ENCODE measurements at places on chromosomes 7 and 10.

DNA sequence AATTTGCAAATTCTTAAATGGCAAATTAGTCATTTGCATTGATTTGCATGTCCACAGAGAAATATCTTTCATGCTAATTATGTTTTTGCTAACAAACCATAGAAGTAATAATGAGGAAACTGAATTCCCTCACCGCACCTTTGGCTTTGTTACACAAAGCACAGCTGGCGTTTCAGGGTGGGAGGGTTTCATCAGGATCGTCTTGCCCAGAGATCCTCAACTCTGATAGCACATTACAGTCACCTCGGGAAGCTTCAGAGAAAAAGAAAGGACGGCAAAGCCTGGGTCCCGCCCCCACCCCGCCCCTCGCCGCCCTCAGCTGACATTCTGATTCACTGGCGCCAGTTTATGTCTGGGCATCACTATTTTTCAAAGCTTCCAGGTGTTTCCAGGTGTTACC lies 119.4 kb downstream of the PTPRN2 start:
- DNase-seq = no peak

- no peak for DNase-seq
Observed at GRCh38 chr7:151704960-151705635, 171.8 kb downstream of the PRKAG2 start.

DNA sequence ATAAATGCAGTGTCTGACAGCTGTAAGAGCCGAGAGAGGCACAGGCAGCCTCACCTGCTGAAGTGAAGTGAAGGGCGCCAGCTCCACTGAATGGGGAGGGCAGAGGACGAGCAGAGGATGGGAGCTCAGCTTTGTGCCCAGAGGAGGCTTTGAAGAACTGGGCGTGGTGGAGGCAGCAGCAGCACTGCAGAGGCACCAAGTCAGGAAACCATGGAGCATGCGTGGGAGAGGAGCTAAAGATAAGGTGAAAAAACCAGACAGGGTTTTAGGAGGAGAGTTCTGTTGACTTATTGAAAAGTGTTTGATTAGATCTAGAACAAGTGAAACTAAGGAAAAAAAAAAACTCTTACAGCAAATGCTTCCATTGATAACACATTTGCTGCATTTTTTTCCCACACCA lies 216.4 kb downstream of the CXCL12 start:
- no peak for DNase-seq

DNA sequence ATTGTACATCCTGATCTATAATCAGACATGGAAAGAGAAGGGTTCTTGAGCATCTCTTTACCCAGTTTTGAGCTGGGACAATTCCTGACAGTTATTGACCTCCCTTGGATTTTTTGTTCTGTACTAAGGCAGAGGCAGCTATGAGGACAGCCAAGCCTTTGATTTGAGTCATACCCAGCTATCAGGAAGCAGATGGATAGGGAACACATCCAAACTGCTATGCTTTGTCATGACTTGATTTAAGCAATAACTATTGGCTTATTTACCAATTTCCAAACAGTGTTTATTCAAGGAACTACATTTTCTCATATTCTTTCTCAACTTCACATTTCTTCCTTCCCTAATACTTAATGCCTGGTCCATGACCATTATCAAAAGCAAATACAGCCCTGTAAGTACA lies 396.4 kb upstream of the STEAP1 start:
- no peak for DNase-seq

DNA sequence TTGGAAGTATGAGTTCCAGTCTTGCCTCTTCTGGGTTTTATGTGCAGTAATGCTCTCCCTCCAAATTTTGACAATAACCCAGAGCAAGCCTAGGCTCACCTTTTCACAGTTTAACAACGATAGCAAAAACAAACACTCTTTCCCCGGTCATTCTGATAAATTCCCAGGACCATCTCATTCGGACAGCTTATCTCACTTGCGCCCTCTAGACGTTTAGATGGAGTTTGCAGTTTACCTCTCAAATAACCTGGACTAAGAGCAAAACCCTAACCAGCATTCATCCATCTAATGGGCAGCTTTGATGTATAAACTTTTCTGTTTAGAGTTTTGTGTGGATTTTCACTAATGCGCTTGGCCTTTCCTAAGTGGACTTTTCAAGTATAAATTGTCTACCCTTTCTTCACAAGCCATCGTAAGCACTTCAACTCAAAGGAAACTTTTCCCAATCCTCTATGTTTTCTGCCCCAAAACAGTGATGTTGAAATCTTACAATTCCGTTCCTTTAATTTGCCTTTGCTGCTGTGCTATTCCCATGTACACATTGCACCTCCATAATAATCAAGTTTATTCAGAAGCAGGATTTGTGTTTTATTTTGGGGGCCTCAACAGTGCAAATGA lies 114.9 kb downstream of the HDAC9 start:
- DNase-seq = no peak

- DNase-seq = no peak
Observed at GRCh38 chr7:12369756-12370155, 33.9 kb downstream of the VWDE start.

DNA sequence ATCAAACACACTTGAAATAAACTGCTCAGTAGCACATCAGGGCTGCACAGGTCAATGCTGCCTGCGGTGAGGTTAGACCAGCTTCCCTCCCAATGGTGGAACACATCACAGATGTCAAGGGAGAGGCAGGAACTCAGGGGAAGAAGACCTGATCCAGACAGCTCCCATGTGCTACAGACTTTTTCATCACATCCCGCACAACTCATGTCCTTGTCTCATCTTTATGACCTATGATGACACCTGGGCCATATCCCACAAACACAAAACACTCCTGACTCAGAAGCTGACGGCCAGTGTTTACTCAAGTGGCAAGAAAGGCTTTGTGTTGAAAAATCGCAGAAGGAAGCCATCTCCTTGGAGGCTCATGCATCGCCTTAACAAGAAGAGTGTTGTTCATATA lies 91.6 kb downstream of the HTR5A start:
- DNase-seq = no peak
